Lower leg skin (tissue), 4 donors: ENCODE measurements at places on chromosomes 7 and 10. TPM values are rescaled to one million over a fixed set of nuclear protein-coding genes. Genes with fewer than 3 reads are reported as not detected.

The IDI2 gene
- total RNA-seq = not detected

The H2BK1 gene
- not detected for total RNA-seq

The CDC14C gene
- total RNA-seq = not detected

The WEE2 gene
- not detected for total RNA-seq

The UBE2H gene
- 80.4 TPM for total RNA-seq

The TRIL gene
- 0.89 TPM for total RNA-seq

The ERVW-1 gene
- not detected for total RNA-seq

The NPC1L1 gene
- 0.13 TPM for total RNA-seq

The CLDN12 gene
- 12.8 TPM for total RNA-seq

The VWA2 gene
- 14.2 TPM for total RNA-seq

The NUDT13 gene
- total RNA-seq = 3.6 TPM

The IQUB gene
- not detected for total RNA-seq

The PRF1 gene
- 1.3 TPM for total RNA-seq

The HOXA3 gene
- 7.2 TPM for total RNA-seq

DNA sequence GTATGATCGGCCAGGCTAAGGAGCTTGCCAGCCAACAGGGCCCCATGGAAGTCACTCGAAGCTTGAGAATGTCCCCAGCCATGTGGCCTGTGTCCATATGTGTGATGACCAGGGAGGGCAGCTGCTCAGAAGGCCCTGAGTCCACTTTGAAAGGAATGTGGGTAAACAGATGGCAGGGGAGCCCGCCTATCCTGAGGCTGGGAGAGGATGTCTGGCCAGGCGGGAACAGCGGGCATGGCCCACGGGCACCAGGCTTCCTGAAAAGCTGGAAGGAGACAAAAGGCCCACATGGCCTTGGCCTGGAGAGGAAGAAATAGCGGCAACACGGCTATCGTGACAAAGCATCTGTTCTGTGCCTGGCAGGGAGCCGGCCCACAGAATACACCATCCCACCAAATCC lies 137.9 kb upstream of the PPIF start:
- no peak for DNase-seq

DNA sequence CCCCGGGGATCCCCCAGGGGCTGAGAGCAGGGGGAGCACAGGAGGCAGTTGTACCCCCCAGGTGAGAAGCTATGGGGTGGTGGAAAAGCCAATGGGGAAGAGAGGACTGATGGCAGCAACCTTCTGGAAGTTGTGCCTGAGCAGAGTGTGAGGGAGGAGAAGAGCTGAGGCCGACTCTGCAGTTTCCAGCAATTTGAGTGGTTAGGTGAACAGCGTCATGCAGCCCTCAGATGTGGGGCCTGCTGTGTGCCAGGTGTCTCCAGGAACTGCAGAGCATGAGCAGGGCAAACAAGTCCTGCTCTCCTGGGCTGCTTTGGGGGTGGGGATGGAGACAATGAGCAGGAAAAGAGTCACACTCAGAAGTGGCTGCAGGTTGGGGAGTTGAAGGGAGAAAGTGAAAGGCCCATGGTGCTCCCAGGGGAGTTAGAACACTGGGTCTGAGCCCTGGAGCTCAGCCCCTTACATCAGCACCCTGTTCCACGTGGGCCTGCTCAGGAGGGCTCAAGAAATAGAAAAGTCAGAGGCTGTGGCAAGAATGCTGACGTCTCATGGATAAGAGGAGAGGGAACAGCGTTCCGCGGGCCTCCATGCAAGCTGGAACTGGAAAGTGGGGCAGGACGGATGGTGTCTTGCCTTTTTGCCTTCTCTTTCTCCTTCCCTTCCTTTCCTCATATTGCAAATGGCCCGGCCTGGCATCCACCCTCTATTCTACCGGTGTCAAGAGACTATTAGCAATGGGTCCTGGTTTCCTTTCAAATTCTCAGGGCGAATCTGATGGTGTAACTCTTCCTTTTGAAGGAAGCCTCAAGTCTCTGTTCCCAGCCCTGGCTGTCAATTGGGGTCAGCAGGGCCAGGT lies 4.0 kb upstream of the AFAP1L2 start:
- DNase-seq = no peak

DNA sequence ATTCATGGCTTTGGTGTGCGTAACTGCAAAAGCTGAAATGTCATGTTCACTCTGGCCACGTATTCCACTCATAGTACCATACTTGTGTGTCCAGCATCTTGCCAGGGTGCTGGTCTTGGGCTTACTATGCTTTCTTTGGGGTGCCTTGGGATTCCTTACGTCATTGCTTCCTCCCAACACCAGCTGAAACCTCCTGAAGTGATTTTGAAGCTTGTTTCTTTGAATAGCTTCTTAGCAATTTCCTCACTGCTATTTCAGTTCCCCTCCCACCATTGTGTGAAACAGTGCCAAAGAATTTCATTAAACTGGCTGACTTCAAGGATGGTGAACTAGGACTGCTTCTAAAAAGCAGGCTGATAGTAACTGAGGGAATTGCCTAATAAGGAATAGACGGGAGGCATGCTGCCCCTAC lies 36.9 kb downstream of the ENTPD1 start:
- peak; percentile 66 for DNase-seq

DNA sequence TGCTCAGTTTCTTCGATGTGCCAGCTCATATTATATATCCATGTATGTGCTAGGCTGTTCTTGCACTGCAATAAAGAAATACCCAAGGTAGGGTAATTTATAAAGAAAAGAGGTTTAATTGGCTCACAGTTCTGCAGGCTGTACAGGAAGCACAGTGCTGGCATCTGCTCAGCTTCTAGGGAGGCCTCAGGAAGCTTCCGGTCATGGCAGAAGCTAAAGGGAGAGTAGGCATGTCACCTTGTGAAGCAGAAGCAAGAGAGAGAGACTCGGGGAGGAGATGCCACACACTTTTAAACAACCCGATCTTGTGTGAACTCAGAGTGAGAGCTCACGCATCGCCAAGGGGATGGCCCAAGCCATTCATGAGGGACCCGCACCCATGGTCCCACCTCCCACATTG lies 13.8 kb upstream of the ECHDC3 start:
- DNase-seq = peak; percentile 61

GRCh38 chr10:77159538-77160110 lies 478.0 kb downstream of the KCNMA1 start:
- no peak for DNase-seq

GRCh38 chr10:3886641-3887251 lies 101.7 kb upstream of the KLF6 start:
- DNase-seq = no peak

- no peak for DNase-seq
Observed at GRCh38 chr10:44981172-44982113, 2.8 kb upstream of the DEPP1 start.

- DNase-seq = peak; percentile 58
Observed at GRCh38 chr7:157712666-157713235, 375.9 kb downstream of the DNAJB6 start.

- no peak for DNase-seq
Observed at GRCh38 chr7:22108151-22108845, 162.6 kb upstream of the CDCA7L start.

DNA sequence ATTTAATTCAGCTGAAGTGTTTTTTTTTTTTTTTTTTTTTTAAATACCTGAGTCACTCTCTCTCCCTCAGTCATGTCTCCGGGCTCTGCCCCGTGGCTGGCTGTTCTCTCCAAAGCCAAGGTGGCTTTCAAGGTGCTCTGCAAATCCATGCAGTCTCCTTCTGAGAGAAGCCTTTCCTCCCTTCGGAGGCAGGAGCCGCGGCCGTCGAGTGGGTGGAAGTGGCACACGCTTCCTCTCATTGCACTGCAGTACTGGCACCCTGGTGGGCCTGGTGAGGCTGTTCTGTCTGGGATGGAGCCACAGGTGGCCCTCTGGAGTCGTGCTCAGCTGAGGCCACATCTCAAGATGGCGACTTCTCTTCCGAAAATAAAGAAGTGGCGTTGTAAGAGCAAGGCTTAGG lies 221.8 kb downstream of the GLRX3 start:
- DNase-seq = peak; percentile 74

- no peak for DNase-seq
Observed at GRCh38 chr10:129965425-129965808, 1.3 kb upstream of the EBF3 start.

GRCh38 chr10:3136336-3136735 lies 36.2 kb downstream of the PITRM1 start:
- no peak for DNase-seq

DNA sequence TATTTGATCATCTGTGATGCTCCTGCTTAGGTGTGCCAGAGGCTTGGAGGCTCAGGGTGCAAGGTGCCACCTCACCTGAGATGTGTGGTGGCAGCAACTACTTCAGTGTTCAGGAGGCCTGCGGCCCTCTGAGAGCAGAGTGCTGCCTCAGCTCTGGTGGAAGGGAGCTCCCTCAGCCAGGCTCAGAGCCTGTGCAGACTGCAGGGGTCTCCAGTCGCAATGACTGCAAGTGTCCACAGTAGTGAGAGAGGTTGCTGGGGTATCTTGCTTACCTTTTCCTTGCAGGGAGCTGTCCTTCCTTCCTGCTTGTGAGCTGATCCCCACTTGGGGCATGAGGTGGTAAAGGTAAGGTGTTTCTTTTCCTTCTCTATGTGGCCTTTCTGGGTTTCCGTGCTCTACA lies 131.0 kb upstream of the GAD2 start:
- DNase-seq = no peak

DNA sequence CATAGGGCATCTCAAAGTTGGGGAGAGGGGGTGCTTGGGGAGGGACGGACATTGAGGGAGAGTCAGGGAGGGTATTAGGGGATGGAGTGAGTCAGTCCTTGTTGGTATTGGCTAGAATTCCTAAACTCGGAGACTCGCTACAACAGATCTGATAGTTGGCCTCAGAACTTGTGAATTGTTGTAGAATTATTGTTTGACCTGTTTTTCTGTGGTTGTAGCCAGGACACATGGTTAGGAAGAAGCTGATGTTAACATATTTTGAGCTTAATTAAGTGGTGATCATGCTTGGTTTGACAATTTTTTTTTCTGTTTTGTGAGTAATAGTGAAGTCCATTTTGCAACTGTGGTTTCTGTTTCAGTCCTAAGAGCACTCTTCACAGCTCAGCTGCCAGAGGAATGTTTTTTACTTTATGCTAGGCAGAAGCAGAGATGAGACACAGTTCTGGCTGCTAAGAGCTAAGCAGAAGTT lies 1190.3 kb upstream of the C7orf33 start:
- no peak for DNase-seq

GRCh38 chr10:132637477-132638129 lies 100.0 kb downstream of the INPP5A start:
- no peak for DNase-seq

GRCh38 chr7:140069298-140069949 lies 6.7 kb upstream of the PARP12 start:
- DNase-seq = no peak

- DNase-seq = no peak
Observed at GRCh38 chr10:89853781-89854191, 152.4 kb downstream of the KIF20B start.

GRCh38 chr7:30406664-30407425 lies 71.7 kb downstream of the NOD1 start:
- DNase-seq = peak; percentile 42

DNA sequence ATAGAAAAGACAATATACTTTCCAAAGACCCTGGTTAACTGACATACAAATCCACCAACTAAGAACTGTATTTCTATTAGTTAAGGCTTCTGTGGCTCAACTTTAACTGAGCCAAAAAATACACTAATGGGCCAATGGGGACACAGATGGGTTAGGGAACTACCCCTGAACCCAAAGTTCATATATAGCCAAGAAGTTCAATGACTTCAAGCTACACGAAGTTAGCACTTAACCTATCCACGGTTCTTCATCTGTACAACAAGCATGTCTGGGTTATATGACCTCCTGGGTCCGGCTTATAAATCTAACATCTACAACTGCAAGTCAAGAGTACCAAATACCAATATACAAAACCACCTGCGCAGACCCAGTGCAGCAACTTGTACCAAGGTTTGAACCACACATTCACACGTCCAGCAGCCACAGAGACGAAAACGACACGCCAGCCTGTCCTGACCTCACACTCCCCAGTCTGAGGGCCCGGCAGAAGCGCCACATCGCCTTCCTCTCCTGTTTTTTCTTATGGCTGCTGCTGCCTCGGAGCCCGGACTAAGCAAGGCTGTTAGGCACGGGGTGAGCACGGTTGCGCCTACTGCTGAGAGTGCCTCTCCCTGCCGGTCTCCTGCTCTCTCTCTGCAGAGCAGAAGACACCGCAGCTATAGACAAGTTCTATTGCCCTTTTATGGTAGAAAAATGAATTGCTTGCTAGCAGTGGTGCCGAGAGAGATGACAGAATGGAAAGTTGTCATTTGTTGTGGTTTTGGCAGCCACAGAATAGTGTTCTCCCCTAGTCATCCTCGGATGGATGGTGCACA lies 86.3 kb downstream of the RNF216 start:
- DNase-seq = no peak

GRCh38 chr10:34219753-34220548 lies 595.1 kb downstream of the PARD3 start:
- no peak for DNase-seq

GRCh38 chr7:103076764-103077163 lies 1.8 kb downstream of the ARMC10 start:
- DNase-seq = no peak

GRCh38 chr7:33145156-33145555 lies 15.8 kb downstream of the BBS9 start:
- DNase-seq = no peak

DNA sequence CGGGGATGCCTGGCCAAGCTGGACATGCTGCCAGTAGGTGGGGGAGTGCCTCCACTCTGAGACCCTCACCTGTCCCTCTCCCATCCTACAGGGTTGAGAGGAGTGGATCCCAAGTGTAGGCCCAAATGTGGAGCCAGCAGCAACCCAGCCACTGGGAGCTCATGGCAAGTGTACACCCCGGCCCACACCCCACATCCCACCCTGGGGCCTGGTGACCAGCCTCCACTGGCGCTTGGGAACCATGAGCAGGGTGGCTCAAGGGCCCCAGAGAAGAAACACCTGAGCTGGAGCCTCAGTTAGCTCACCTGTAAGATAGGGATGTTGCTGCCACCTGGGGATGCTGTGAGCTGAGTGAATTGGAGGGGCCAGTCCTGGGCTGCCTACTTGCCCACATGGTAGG lies 10.4 kb upstream of the RET start:
- DNase-seq = no peak

- no peak for DNase-seq
Observed at GRCh38 chr10:82969405-82969804, 1094.4 kb downstream of the NRG3 start.

GRCh38 chr7:44056681-44057080 lies 8.7 kb downstream of the PGAM2 start:
- DNase-seq = no peak

- no peak for DNase-seq
Observed at GRCh38 chr7:83547526-83547925, 101.4 kb downstream of the SEMA3E start.

- no peak for DNase-seq
Observed at GRCh38 chr10:103506061-103506460, 12.6 kb downstream of the NEURL1 start.

DNA sequence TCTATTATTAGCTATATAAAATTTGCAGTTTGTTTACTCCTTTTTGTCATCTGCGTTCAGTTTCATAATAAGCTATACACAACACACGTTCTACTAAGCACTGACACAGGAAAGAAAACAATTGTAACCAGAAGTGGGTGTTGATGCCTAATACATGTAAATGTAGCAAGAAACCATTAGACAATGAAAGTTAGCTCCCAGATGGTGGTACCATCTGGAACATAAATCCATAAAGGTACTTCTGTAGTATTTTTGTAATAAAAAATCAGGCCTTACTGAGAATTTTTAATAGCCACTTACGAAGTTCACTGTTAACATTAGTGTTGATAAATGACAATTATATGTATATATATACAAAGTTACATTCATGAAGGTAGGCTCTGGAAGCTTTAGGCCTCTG lies 194.7 kb downstream of the KCND2 start:
- no peak for DNase-seq

GRCh38 chr10:73244866-73245477 lies 2.1 kb downstream of the DNAJC9 start:
- no peak for DNase-seq
